ENCODE measurements at places on chromosomes 5 and 9.

DNA sequence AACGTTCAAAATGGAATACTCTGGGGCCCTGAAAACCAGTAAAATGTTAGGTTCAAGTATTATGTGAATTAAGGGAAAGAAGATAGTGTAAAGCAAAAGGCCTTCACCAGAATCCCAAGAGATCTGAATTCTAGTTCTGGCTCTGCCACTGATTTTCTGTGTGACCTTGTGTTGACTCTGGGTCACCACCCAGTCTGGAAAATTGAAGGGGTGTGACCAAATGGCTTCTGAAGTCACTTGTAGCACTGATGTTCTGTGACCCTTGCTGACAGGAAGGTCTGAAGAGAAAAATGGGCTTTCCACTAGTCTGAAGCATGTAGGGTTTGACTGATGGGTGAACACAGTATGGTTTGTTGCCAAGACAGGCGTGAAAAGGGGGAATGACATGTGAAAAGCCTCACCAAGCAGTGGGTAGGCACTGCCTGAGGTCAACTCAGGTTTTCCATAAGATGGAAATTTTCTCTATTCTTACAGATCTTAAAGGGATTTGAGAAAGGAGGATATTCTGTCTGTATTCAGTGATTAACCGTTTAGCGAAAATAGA, 33.1 kb downstream of the ANP32B start:
- DNase-seq, result no peak

GRCh38 chr9:87446527-87446926, 51.1 kb upstream of the DAPK1 start:
- no peak for DNase-seq

- peak; percentile 42 for DNase-seq
Observed at GRCh38 chr5:38258319-38259061, at the start of gene EGFLAM. TSS of gene EGFLAM (plus strand) at chr5:38258559. CDS start at chr5:38258755, 196 bp downstream.

DNA sequence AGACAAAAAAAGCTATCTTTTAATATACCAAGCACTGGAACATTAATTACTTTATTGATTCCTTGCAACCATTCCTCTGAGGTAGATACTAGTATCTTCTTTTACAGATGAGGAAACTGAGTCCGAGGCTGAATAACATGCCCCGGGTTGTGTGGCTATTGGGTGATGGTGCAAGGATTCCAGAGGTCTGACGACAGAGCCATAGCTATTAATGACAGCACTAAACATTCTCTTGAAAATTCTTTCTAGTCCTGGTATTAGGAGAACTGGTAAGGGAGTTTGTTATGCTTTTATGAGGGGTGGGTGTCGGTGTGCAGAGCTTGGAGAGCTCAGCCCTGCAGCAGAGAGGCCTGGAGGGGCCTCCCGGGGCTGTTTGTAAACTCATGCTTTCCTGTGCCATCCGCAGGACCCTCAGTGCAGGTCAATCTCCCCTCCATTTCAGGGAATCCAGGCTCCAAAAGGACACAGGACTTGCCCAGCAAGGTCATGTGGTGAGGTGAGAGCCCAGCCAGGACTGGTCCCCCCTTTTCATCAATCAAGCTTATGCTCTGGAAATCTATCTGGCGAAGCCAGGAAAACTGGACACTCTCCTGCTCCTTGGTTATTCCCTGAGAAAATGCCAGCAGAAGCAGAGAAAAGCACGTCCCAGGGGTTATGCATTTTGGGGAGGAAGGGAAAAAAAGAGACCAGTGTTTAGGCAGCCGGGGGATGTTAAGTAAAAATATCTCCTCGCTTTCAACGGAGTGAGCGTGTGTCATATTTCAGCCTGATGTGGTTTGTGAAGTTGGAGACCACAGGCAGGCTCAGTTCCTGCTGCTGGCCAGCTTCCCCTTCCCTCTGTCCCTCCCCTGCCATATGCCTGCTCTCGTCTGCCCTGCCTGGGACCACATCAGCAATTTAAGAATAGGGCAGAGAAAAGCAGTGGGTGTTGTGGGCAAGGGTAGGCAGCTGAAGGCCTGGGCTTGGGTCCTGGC, 3.7 kb downstream of the GSN start:
- no peak for DNase-seq

DNA sequence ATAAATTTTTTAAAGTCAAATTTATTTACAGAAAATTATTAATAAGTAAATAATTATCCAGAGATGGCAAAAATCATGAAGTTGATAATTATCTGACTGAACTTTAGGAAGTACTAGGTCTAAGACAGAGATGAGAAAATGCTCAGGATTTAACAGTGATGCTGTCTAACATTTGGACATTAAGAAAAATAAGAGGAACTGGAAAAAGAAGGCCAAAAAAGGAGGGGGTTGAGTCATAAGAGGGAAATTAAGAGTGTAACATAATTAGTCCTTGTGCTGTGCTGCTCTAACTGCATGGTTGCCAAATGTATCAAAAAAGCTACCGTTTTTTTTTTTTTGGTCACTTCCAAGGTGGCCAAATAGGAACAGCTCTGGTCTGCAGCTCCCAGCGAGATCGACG, 35.4 kb upstream of the TUT7 start:
- DNase-seq, result no peak

GRCh38 chr9:109856785-109857184, 76.8 kb downstream of the PALM2AKAP2 start:
- DNase-seq, result no peak

GRCh38 chr5:61450493-61451279, 118.6 kb downstream of the ZSWIM6 start:
- DNase-seq, result no peak

DNA sequence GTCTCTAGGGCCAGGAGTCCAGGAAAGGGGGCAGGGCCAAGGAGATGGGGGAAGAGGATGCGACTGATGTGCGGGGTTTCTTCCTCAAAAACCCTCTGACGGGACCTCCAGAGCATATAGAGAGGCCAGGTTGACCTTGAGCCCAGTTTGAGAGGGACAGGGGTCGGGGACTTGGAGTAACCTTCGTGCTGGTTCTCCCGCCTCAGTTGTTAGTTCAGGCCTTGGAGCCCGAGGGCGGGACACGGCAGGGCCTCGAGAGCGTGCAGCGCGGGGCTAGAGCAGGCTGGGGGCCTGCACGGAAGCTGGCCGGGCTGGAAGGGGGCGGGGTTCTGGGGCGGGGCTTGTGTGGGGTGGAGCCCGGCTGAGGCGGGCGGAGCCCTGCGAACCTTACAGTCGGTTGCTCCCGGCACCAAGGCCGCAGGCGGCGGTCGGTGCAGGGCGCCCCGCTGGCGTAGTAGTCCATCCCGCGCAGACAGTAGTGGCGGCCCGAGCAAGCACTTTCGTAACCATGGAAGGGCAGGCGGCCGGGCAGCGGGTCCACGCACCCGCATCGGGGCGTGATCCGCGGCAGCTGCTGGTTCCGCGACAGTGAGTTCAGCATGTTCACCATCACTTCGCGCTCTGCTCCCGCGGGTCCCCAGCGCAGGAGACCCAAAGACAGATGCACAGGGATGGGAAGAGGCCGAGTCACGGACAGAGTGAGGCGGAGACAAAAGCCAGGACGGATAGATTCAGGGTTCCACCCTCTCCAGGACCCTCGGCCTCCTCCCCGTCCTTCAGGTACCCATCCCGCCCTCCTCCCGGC, 4.0 kb upstream of the MYORG start:
- DNase-seq, result peak; percentile 97

GRCh38 chr5:116002116-116002906, 30.0 kb upstream of the ARL14EPL start:
- DNase-seq, result no peak

DNA sequence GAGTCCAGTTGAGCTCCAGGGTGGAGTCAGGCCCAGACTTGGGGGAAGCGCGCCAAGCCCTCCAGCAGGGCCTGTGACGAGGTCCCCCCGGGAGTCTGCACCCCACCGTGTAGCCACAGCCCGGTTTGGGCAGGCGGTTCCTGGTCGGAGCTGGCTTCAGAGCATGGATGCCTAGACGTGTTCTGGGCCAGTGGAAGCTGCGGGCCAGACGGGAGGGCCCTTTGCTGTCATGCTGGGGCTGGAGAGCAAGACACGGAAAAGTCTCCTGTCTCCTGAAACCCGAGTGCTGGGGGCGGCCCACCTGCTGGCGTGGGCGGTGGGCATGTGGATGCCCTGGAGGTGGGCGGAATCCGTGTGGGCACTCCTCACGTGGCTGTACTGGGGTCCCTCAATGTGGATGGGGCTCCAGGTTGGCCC, 1.9 kb downstream of the GPSM1 start:
- no peak for DNase-seq

- no peak for DNase-seq
Observed at GRCh38 chr5:96087939-96088338, 126.3 kb upstream of the ELL2 start.

GRCh38 chr5:180908998-180909731, 10.2 kb downstream of the BTNL8 start:
- DNase-seq, result no peak

DNA sequence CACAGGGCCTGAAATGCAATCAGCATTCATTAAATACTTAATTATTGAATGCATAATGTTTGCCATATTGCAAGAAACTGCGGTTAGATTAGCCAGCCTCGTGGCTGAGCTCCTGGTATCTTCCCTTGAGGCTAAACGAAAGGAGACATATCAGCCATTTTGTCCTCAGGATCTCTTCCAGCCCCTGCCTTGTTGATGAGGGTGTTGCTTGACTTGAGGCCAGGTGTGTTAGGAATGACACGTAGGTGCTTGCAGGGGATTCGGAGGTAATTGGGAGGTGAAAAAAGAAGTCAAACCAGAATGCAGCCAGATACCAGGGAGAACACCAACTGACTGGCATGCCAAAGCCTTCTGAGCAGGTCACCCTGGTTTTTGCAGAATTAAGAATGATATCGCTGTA, 12.5 kb downstream of the SH3RF2 start:
- no peak for DNase-seq

DNA sequence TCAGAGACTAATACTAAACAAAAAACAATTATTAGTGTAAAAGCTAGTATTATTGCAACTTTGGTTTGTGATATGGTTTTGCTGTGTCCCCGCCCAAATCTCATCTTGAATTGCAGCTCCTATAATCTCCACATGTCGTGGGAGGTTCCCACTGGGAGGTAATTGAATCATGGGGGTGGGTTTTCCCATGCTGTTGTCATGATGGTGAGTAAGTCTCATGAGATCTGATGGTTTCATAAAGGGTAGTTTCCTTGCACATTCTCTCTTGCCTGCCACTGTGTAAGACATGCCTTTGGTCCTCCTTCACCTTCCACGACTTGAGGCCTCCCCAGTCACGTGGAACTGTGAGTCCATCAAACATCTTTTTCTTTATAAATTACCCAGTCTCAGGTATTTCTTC, 325.9 kb upstream of the DAB2 start:
- DNase-seq, result no peak

GRCh38 chr5:6419340-6419852, 29.3 kb upstream of the UBE2QL1 start:
- DNase-seq, result no peak

DNA sequence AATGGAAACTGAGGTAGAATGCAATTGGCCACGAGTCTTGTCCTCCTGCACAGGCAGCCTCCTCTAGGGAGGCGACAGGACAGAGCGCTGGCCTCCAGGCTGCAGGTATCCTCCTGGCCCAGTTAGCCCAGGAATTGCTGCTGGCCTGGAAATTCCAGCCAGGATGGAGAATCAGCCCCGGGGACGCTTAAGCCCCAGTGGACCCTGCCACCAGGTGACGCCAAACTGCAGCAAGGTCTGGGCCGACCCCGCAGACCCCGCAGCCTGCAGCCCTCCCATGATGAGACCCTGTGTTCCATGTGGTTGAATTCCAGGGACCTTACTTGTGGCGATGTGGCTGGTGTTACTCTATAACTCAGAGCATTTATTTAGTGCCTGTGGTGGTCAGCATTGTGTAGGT, 7.3 kb downstream of the CACFD1 start:
- DNase-seq, result no peak

DNA sequence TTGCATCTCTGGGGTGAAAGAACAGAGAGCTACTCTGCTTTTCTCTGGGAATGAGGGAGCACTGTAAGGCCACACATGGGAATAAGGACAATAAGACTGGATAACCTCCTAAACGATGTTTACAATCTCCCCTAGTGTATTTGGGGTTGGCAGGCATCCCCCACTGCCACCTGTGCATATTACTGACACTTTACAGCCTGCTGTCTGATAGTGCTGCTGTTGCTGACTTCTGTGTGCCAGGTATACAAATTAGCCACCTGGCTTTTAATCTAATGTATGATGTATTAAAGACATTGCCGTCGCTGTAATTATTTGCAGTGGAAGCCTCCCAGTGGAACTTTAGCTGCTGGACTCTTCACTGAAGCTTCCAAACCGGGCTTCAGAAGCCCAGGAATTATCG, 4.4 kb upstream of the SHISAL2B start:
- DNase-seq, result no peak

GRCh38 chr9:114624677-114625076, 13.6 kb downstream of the TMEM268 start:
- DNase-seq, result no peak

- DNase-seq, result no peak
Observed at GRCh38 chr5:111226556-111226955, 2.4 kb downstream of the CAMK4 start.

- DNase-seq, result no peak
Observed at GRCh38 chr5:154478752-154479159, 729 bp upstream of the HAND1 start.

DNA sequence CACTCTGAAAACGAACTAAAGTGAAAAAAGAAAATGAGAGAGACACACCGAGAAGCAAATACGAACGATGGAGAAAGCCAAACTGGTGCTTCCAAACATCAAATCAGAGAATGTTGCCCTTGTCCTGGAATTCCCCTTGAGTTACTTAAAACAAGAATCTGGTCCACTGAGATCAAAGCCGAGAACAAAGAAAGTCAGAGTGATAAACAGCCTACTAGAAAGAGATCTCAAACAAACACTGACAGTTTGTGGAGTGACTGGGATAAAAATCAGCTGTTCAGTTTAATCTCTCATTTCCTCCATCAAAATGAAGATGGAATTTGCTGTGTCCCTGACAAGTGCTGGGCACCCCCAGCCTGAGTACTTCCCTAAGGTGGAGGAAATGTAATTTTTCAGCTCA, 582.6 kb downstream of the NR2F1-AS1 start:
- no peak for DNase-seq

DNA sequence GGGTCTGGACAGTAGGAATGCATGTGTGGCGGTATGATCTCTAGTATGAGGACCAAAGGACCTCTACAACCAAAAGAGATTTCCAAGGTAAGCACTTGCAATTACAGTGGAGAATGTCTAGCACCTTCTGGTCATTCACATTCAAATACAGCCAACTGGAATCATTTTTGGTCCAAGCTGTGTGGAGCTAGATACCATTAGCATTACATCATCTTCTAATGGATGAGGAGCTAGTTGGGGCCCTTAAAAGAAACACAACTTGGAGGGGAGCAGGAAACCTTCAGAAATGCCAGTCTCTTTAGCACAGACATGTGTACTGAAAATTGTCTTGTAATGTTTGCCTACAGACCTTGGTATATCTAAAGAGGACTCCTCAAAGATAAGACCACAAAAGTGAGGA, 244.7 kb downstream of the BNC2 start:
- DNase-seq, result no peak

DNA sequence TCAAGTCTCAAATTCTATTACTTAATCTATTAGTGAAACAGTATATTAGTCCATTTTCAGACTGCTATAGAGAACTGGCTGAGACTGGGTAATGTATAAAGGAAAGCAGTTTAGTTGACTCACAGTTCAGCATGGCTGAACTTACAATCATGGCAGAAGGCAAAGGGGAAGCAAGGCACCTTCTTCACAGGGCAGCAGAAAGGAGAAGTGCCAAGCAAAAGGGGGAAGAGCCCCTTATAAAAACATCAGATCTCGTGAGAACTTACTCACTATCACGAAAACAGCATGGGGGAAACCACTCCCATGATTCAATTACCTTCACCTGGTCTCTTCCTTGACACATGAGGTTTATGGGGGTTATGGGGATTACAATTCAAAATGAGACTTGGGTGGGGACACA, 67.9 kb upstream of the CHSY3 start:
- no peak for DNase-seq

- no peak for DNase-seq
Observed at GRCh38 chr9:123607479-123607878, 251.5 kb downstream of the CRB2 start.

- DNase-seq, result no peak
Observed at GRCh38 chr5:7186818-7187217, 209.1 kb upstream of the ADCY2 start.

All from GM13976 (cell line).